GM23338 (cell line): ENCODE measurements at places on chromosomes 11 and 22.

DNA sequence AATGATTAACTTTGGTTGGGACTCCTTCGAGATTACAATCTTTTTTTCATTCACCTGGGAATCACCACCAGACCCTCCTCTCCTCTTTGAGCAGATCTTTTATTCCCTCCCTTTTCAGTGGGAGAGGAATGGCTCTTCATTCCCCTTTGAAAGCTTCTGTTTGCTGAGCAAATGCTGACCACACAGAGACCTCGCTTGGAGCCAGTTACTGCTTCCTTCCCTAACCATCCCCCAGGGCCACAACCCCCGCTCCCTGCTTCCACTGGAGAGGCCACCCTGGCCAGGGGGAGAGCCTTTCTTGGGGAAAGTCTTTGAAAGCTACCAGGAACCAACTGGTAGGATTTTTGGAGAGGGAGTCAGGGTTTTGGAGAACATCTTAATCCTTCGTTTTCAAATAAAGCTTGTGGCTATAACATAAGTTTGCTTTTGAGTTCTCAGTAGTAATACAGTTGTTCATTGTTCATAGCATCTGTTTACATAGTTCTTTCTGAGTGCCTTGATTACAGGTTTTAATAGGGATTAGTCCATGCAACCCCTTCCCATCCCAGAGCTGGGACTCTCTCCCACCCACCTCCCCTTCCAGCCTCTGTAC is 138.4 kb downstream of the DBX1 start:
- no peak for DNase-seq

GRCh38 chr11:2101171-2101675 is 38.0 kb downstream of the IGF2 start:
- DNase-seq: no peak

- DNase-seq: no peak
Observed at GRCh38 chr11:3183523-3183922, 18.4 kb upstream of the OSBPL5 start.

DNA sequence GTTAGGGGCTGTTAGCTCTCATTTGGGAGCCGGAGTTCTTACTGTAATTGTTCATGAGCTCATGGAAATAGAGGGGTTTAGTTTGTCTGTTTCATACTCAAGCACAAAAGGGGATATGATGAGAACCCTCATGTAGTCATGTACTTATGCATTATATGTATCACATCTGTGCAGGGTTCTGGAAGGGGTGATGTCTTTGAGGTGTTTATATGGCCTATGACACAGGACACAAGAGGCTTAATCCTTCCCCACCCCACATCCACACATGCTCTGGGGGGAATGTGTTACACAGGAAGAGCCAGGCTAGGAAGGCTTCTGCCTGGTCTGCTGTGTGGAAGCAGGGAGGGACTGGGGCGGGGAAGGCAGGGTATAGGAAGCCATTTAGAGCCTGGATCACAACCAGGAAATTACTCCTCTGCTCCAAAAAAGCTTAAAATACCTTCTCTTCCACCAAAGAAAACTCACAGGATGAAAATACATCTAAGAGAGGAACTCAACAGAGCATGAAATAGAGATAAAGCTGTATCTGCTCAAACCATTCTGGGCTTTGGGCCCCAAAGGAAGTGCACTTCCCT is 316.1 kb downstream of the TMEM135 start:
- no peak for DNase-seq

DNA sequence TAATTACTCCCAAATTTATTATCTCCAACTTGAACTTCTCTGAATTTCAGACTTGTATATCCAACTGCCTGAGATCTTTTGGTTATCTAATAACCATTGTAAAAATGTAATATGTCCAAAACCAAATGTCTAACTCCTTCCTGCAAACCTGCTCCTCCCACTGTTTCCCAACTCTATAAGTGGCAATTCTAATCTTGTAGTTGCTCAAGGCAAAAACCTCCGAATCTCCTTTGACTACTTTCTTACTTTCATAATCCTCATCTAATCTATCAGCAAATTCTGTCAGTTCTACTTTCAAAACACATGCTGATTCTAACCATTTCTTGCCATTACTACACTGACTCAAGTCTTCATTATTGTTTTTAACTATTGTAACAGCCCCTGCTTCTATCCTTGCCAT is 55.7 kb downstream of the FAM168A start:
- DNase-seq: no peak

GRCh38 chr11:33060271-33060670 is 20.9 kb downstream of the TCP11L1 start:
- DNase-seq: no peak

DNA sequence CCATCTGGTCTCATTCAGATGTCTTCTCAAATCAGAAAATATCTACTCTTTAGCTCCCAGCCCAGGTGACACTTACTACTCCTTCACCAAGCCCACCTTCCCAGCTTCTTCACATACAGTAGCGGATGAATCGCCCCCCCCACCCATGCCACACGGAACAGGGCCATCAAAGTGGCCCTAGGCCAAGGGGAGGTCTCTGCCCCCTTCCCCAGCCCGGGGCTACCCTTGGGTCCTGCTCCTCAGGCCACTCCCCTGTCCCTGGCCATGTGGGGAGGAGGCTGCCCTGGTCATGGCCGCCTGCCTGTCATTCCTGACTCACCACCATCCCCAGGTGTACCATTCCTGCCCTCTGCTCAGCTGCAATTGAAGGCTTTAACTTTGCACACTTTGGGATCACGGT is 142.8 kb downstream of the NECTIN1 start:
- no peak for DNase-seq

GRCh38 chr11:2182692-2183474 is 11.3 kb upstream of the TH start:
- no peak for DNase-seq

DNA sequence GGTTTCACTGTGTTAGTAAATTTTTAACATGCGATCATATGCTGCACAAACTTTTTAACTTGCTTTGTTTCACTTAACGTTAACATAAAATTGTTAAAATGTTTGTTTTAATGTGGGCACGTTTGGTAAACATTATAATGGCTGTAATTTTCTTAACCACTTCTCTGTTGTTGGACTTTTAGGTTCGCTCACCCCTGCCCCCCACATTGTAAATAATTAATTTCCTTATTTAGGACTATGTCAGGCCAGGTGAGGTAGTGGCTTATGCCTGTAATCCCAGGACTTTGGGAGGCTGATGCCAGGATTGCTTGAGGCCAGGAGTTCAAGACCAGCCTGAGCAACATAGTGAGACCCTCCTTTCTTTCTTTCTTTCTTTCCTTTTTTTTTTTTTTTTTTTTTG is 6.7 kb upstream of the DIXDC1 start:
- DNase-seq: no peak
